SJSA1 (cell line): ENCODE measurements at places on chromosomes 5 and 9.

GRCh38 chr5:58933891-58934628, 351.2 kb downstream of the RAB3C start:
- DNase-seq = no peak

- DNase-seq = no peak
Measured at GRCh38 chr9:37528652-37529471, 43.1 kb downstream of the POLR1E start.

- peak; percentile 48 for DNase-seq
Measured at GRCh38 chr5:1445313-1445688, at the start of gene SLC6A3. Gene SLC6A3, minus strand, starts transcription at chr5:1445440. Its CDS starts 2,243 bp downstream, at chr5:1443197.

- DNase-seq = no peak
Measured at GRCh38 chr5:179680014-179680779, 637 bp downstream of the CBY3 start.

- no peak for DNase-seq
Measured at GRCh38 chr9:89414670-89415324, 83.1 kb downstream of the SEMA4D start.

DNA sequence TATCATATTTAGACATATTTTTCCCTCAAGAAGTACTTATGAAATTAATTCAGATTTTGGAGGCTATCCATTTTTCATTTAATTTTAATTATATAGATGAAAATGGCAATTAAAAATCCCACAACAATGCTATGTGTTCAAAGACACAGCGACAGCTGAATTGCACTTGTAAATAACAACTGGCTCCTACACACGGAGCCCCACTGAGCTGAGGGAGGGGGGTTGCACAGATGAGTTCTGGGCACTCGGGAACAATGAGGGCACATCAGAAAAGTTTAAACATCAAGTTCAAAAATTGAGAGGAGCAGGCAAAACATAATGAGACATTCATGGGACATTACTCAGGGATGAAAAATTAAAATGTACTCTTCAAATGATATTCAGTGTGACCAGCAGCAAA, 104.9 kb downstream of the MARCHF3 start:
- DNase-seq = no peak

GRCh38 chr5:142945845-142946244, 175.7 kb downstream of the ARHGAP26 start:
- no peak for DNase-seq

GRCh38 chr5:132525299-132525724, 18.0 kb downstream of the IL5 start:
- no peak for DNase-seq

GRCh38 chr5:141916522-141916921, 7.1 kb upstream of the DELE1 start:
- DNase-seq = no peak

- DNase-seq = no peak
Measured at GRCh38 chr9:129914051-129914450, 78.8 kb downstream of the USP20 start.

GRCh38 chr9:99905833-99906402, 536 bp upstream of the STX17 start:
- DNase-seq = no peak

GRCh38 chr9:693201-694091, 148.1 kb upstream of the DMRT1 start:
- peak; percentile 57 for DNase-seq

DNA sequence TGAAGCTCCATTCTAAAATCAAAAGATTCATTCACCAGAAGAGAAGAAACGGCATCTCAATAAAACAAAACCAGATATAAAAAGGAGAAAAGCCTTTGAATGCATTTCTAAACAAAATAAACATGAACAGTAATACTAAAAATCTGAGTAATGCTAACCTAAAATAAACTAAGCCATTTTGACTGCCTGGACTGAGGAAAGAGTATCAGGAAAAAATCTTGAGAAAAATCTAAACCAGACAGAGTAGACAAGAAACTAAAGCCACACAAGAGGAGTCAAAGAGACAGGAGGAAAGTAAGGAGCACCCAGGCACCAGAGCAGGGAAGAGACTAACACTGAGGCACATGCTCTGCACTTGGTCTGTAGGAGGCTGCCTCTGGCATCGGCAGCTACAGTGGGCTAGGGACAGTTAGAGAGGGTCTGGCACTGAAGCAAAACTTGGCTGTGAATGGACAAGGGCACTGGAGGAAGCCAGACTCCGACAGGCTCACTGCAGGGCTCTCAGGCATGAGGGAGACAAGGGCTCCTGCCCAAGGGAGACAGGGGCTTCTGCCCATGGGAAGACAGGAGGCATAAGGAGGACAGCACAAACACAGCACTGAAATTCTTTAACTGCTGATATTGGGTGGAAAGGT, 50.2 kb downstream of the DROSHA start:
- no peak for DNase-seq

DNA sequence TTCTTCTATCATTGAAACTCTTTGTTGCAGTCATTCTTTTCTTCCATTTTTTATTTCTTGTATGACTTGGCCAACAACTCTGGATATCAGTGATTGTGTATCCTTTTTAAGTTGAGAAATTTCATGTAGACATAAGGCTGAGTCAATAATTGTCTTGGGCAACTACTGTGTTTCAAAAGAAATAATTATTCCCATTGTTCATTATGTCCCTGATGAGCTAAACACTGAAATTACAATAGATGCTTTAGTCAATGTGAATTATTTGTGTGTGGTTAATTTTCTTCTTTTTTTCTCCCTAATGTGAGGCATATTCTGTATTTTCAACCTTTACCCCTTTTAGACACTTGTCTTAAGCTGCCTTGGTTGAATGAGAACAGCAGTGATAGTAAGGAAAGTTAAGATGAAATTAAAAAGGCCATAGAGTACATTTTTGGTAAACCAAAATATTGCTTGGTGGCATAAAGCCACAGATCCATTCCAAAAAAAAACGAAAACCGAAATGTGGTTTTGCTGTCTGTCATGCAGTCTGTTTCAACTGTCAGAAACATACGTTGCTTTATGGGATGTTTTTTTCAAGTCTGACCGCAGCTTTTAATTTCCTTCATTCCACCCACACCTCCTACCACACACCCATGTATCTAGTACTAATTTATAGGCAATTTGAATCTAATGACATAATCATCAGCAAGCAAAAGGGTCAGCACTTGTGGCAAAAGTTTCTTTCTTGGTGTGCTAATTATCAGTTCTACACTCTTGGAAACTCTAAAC, 21.1 kb downstream of the TLE4 start:
- no peak for DNase-seq

DNA sequence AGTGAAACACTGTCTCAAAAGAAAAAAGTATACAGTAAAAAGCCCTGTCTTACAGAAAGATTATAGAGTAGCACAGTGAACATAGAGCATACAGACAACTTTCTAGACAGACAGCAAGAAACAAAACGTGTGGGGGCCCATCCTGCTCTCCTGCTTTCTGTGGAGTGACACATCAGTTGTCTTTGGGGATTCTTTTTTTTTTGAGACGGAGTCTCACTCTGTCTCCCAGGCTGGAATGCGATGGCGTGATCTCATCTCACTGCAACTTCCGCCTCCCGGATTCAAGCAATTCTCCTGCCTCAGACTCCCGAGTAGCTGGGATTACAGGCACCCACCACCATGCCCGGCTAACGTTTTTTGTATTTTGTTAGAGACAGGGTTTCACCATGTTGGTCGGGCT, 14.9 kb downstream of the CDHR2 start:
- no peak for DNase-seq

DNA sequence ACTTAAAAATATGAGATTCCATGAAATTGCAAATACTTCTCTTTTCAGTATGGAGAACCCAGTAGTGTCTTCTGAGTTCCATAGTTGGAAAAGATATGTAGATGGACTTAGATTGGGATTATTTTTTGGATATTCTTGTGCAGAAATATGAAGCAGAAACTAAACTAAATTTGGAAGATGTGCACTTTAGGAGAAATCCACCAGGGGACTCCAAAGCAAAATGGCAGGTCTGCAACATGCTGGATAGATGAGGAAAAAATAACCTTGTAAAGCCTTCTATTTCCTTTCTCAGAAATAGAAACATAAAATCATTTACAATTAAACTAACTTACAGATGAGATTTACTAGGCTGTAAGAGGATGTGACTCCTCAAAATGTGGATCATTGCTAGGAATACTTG, 49.2 kb upstream of the MINAR2 start:
- no peak for DNase-seq

- no peak for DNase-seq
Measured at GRCh38 chr5:53554444-53554843, 6.0 kb upstream of the NDUFS4 start.

GRCh38 chr5:149380466-149381121, 1.5 kb upstream of the IL17B start:
- DNase-seq = peak; percentile 34

DNA sequence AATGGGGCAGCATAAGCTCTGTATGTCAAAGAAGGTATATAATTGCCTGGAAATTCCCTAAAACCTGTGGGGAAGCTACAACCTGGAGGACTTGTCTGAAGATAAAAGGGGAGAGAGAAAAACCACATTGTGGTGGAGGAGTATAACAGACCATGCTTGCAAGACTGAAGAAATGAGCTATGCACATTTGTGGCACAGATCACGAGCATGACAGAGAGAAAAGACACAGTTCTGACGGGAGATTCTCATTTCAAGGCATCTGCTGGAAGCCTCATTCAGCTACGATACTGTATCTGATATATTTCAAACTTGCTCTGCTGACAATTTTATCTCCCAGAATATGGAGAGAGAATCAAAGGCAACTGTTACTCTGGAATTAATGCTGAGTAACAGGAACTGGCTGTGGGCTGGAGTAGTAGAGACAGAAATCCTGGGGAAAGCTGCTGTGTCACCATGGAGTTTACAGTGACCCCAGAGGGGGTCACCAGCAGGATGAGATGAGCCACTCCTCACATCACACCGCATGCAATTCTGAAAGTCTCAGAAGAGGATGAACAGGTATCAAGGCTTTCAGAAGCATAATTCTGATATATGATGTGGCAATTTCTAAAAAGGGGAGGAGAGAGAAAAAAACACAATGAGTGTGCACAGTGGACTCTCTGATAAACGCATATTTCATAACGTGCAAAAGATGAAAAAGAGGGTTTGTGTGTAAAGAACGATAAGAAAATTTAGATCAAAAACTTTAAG, 528.8 kb downstream of the IRX1 start:
- no peak for DNase-seq

DNA sequence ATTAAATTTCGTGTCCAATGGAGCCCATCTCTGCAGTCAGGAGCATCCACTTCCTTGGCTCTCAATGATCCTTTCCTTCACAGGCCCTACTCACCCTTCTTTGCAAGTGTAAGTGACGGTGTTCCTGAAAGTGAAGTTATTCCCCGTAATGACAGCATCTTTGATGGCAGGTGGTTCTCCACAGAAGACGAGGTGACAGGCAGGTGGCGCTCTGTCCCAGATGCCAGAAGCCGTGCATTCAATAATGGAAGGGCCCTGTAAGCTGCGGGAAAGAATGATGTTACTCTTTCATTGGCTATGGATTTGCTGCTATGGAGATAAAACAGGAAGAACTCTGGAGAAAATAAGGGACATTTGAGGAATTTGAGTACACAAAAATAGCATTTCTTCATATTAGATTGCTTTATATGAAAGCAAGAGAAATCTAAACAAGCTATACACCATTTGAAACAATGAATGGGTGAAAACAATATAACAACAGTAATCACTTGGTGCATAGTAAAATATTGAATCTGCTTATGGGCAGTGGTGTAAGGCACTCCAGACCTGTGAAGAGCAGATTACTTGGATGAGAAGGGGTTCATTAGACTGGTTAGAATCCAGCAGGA, 89.9 kb upstream of the TXNDC8 start:
- DNase-seq = no peak

GRCh38 chr5:135004376-135004775, 29.7 kb downstream of the PITX1 start:
- no peak for DNase-seq

- DNase-seq = no peak
Measured at GRCh38 chr9:95032580-95033341, 284.7 kb downstream of the FANCC start.
